ENCODE measurements at places on chromosomes 4 and X.

DNA sequence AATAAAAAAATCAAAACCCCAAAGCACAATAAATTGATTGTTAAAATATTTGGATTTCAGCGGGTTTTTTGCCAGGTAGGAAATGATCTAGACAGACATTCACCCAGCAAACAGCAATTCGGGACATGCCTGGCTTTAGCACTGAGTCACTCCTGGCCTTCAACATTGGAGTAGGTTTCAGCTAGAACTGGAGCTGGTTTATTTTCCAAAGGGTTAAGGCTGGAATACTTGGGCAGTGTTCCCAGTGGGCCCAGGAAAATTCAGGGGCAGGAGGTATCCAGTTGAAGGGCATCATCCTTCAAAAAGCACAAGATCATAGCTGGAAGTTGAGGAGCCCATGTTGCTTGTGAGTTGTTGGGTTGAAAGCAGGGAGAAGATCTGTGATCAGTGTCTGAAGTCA lies 41.0 kb downstream of the TXLNG start:
- no peak for DNase-seq

GRCh38 chrX:119541188-119541587 lies 24.0 kb downstream of the STEEP1 start:
- no peak for DNase-seq

GRCh38 chrX:50942471-50942870 lies 31.9 kb downstream of the BMP15 start:
- DNase-seq: no peak

DNA sequence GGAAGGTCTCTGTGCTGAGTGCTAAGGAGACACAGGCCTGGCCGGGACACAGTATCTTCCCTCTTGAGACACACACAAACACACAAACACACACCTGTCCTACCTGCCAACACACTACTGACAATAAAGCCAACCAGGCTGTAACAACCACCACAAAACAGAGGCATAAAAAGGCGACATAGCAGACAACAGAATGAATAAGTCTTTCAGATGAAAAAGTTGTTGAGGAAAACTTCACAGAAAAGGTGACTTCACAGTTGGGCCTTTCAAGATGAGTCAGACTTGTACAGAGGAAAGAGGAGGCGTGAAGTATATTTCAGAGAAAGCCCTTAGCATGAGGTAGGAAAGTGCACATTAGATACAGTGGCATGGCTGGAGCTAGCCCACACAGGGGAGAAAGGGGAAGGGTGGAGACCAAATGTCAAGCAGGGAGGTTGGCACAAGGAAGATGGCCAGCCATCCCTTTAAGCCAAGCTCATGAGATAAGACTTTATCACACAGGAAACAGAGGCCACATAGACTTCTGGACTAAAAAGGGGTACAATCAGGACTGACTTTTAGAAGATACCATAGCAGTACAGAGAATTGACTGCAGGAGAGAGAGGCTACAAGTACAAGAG lies 54.0 kb downstream of the SLC9A7 start:
- DNase-seq: no peak

- no peak for DNase-seq
These were observed 18.8 kb upstream of the RPL34 start for GRCh38 chr4:108601532-108601931.

GRCh38 chrX:57587607-57588006 lies 4.2 kb upstream of the ZXDB start:
- DNase-seq: no peak

- no peak for DNase-seq
These were observed 153.3 kb downstream of the PRDM5 start for GRCh38 chr4:120769227-120769626.
